ENCODE measurements at places on chromosomes 3 and 15.

DNA sequence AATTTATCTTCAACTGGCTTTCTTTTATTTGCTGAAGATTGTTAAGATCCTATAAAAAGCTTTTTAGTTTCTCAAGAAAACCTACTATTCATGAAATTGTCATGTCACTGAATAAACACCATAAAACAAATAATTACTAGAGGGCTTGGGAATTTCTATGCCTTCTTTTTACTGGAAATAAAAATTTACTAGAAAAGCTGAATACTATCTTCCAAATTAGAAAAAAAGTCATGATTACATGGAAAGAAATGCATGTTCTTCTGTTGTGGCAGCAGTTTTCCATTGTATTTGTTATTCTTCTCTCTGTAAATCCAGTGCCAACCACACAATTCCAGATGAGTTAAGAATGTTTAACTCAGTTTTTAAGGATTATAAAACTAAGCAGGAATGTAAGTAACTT, 153.8 kb downstream of the RAP2B start:
- no peak for DNase-seq

DNA sequence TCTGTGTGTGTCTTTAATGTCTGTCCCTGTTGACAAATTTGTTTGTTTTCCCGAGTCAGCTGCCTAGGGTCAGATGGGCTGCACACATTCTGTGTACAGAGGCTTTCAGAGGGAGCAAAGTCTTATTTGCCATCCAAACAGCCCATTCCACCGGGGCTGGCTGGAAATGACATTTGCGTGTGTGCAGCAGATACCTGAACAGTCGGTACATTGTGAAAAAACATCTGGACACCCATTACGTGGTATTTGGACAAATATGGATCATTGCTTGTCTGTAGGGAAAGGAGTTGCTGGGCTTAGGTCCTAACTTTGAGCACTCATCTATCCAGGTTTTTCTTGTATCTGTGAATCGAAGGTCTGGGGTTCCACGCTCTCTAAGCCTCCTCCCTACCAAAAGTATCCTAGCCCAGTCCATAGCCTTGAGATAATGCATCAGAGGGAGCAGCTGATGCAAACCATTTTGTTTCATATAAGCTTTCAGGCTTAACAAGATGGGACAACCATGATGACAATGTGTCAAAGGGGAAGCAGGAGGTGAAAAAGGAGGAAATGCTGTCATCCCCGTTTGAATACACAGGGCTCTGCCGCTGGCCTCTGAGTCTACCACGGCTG, 22.2 kb upstream of the CMTM8 start:
- no peak for DNase-seq

DNA sequence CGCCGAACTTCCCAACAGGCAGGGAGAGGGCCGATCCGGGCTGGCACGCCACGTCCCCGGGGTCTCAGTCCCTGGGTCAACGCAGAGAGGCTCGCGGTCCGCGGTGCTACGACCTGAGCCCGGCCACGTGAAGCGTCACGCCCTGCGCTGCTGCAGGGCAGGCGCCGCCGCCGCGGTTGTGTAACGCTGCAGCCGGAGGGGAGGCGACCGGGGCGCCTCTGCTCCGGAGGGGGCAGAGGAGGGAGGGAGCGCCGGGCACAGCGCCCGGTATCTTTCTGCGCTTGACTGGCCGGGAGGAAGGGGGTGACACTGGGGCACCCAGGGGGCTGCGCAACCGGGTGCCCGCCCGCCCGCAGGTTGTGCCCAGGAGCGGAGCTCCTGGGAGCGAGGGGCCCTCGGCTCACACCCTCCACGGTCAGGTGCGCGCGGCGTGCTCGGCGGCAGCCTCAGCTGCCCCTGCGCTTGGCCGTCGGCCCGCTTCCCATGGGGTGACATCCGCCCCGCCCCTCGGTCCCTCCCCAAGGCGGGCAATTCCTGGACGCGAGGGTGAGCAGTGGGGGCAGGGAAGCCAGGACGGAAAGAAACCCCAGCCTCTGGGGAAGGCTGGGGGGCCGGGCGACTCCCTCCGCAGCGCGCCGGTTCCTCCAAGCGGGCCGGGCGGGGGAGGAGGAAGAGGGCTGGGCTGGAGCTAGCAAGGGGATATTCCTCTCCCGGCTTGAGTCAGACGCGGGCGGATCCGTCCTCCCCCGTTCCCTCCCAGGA, 852 bp upstream of the BHLHE40 start:
- DNase-seq: peak; percentile 96

GRCh38 chr15:50624616-50625168, 61.9 kb downstream of the TRPM7 start:
- no peak for DNase-seq

- no peak for DNase-seq
Observed at GRCh38 chr3:178083906-178084866, 452.1 kb upstream of the KCNMB2 start.

- DNase-seq: no peak
Observed at GRCh38 chr3:13188181-13188779, 115.1 kb upstream of the IQSEC1 start.

DNA sequence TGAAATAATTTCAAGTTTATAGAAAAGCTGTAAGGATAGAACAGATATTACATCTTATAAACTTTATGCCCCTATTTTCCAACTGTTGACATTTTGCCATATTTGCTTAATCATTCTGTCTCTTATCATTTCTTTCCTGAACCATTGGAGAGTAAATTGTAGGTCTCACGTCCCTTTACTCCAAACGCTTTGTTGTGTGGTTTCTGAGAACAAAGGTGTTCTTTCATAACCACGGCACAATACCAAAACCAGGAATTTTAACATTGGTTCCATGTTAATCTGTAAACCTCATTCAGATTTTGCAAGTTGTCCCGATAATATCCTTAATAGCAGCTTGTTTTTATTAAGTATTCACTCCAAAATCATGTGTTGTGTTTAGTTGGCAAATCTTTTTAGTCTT, 134.8 kb downstream of the AKAP13 start:
- no peak for DNase-seq

GRCh38 chr3:12560505-12561190, 3.8 kb downstream of the MKRN2 start:
- peak; percentile 43 for DNase-seq

- DNase-seq: no peak
Observed at GRCh38 chr15:38207621-38208020, 45.0 kb upstream of the SPRED1 start.
